ENCODE measurements at places on chromosomes 3 and 15.

GRCh38 chr3:168024537-168024941, 71.2 kb downstream of the GOLIM4 start:
- no peak for DNase-seq

- DNase-seq = no peak
Observed at GRCh38 chr3:133007601-133008000, 30.6 kb upstream of the TMEM108 start.

DNA sequence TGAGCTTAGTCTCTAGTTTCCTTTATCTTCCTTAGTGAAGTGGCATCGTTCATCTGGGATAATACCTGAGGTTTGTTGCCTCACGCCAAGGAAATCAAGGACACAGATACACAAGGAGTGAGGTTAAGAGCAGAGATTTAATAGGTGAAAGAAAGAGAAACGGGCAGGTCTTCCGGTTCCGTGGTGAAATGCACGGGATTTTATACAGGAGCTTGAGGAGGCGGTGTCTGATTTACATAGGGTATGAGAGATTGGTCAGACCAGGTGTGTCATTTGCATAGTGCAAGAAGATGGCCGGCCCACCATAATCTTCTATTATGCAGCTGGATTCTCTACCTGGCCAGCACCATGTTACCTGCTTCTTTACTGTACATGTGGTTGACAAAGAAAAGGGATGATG, 17.2 kb downstream of the ARRDC4 start:
- DNase-seq = no peak

- peak; percentile 65 for DNase-seq
Observed at GRCh38 chr3:122996038-122996580, 31.5 kb downstream of the SEMA5B start.

- no peak for DNase-seq
Observed at GRCh38 chr15:41256577-41257038, 25.5 kb downstream of the CHP1 start.

DNA sequence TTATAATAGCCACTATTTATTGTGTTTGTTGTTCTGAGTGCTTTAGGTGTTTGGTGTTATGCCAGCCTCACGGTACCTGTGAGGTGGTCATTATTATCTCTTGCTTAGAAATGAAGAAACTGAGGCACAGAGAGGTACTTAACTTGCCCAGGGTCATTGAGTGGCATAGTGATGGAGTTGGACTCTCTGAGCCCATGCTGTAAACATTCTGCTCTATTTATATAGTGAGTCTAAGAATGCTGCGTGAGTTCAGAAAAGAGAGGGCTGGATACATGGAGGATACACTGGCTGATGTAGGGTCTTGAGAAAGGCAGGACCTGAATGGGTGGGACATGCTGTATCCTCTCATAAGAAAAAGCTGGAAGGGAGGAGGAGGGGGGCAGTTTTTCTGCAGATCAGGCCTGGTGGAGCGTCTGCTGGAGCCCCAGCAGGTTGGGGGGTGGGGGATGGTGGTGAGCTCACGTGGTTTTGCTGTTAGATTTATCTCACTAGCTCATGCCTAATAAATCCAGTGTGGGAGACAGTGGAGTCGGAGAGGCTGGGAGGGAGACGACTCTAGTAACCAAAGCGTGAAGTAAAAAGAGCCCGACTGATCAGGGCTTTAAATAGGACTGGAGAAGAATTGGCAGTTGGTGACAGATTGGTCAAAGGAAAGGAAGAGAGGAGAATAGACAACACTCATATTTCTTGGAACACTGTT, 16.0 kb downstream of the MED12L start:
- no peak for DNase-seq

- no peak for DNase-seq
Observed at GRCh38 chr3:59412516-59412915, 362.7 kb upstream of the CFAP20DC start.

GRCh38 chr3:183098536-183099025, 715 bp downstream of the MCCC1 start:
- DNase-seq = no peak

GRCh38 chr3:194985031-194985578, 285.9 kb downstream of the XXYLT1 start:
- DNase-seq = peak; percentile 87

- no peak for DNase-seq
Observed at GRCh38 chr3:78689378-78689777, 1078.4 kb downstream of the ROBO1 start.

DNA sequence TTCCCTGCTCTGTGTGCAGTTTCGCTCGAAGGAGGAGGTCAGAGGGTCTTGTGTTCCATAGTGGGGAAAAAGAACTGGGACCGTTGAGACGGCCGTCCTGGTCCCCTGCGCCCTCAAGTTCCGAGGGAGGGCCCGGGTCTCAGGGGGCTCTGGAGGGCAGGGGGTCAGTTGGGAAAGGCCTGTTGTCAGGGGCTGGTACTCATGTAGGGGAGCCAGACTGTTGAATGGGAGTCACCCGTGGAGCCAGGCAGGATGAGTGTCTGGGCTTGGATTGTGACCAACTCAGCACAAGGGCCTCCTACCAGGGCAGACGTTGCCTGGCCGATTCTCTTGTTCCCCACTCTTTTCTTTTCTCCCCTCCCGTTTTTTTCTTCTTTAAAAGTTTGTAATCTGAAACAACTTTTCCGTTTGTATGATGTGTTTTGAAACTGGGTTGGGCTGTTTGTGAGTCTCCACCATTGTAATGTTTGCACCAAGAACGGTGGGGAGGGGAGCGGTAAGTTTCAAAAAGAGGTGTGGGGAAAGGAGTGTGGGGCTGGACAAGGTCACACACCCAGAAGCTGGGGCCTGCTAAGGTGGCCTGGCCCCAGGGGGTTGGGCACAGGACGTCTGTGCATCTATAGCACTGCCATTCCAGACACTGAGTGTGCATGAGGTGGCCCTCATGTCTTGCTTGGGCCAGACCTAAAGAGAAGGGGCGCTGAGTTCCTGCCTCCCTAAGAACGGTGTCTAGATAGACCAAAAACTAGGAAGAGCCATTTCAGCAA, 1.1 kb downstream of the CMTM7 start:
- peak; percentile 75 for DNase-seq

DNA sequence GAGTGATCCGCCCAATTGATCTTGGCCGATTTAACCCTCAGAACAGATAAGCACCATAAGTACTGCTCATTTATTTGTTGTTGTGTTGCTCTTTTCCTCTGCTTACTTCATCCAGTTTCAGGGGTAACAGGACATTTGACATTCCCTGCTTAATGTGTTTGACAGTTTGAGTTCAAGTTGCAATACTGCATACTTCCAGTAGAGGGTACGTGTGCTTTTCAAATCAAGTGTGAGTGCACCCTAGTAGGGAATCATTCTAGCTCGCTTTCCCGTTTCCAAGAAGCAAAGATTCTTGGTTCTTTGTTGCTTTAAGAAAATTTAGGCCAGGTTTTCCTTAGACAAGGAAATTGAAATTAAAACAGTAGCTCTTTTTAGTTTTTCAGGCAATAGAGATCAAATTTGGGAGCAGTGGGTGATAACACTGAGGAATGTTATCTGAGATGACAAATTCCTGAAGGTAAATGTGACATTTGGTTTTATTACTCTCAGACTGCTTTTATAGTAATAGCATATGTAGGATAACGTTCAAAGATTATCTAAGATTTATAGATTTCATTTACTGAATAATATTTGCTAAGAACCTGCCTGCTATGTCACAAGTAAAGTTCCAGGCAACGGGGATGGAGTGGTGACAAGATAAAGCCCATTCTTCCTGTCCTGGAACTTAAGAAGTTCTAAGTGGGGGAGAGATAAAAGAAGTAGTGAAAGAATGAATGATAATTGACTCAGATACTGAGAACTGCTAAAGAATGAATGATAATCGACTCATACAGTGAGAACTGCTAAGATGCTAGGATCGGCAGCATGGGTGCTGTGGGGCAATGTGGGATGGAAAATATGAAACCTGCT, 73.3 kb downstream of the SYNPR start:
- DNase-seq = no peak

- peak; percentile 67 for DNase-seq
Observed at GRCh38 chr15:23687143-23687470, at the start of gene NDN. NDN (minus strand) TSS chr15:23687305; CDS start chr15:23687217, 88 bp downstream.

DNA sequence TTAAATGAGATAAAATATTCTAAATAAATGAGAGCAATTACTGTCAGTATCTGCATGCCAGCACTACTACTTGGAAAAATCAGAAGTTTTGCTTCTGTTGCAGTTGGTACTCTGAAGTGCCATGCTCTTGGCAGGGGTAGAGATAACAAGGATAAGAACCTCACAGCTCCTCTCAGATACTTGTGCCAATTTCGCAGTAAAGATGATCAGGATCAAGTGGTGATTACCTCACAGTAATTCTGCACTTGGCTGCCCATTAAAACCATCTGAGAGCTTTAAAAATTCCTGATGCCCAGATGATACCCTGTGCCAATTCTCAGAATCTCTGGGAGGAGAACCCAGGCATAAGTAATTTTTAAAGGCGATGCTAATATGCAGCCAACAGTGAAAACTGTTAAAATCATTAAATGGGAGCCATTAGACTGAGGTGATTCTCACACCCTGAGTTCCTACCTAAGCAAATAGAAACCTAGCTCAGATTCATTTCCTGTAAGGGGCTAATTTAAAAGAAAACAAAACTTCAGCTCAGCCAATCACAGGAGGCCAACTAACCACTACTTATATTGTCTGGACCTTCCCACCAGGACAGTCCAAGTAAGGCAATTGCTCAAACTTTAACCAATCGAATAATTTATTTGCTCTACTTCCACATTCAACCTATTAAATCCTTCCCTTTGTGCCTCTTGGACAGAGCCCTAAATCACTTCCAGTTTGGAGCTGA, 171.2 kb downstream of the KCNMB2 start:
- no peak for DNase-seq

DNA sequence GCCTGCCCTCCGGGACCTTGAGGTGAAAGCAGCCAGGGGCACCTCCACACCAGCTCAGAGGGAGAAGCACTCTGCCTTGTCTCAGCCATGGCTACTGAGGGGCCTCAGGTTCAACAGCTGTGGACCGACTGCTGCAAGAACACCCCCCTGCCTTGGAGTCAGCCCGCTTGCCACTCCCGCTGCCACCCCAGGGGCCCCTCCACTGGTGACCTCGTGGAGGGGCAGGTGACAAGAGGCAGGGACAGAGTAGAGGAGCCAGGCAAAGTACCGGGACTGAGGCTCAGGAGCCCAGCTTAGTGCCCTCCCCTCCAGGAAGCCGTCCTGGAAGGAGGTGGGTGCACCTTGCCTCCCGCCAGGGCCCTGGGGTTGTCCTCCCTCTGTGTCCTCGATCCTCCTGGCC, 79.6 kb upstream of the RPL32 start:
- DNase-seq = no peak

- no peak for DNase-seq
Observed at GRCh38 chr3:47359323-47359722, 21.5 kb upstream of the PTPN23 start.

DNA sequence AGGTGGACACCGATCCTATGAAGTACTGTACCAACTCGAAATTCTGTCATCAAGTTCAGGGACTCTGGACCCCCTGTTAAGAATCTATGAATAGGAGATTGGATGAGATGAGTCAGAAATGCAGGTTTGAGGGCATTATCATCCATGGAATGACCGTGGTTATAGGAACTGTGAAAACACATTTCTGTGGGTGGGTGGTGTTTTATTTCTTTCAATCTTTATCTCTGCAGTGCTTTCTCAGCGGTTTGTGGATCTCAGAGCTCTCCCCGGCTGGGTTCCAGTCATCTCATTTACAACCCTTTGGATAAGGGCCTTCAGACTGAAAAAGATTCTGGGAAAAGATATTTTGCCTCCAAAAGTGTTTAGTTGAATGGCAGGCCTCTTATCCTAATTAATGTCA, 5.4 kb upstream of the ABHD17C start:
- DNase-seq = no peak

DNA sequence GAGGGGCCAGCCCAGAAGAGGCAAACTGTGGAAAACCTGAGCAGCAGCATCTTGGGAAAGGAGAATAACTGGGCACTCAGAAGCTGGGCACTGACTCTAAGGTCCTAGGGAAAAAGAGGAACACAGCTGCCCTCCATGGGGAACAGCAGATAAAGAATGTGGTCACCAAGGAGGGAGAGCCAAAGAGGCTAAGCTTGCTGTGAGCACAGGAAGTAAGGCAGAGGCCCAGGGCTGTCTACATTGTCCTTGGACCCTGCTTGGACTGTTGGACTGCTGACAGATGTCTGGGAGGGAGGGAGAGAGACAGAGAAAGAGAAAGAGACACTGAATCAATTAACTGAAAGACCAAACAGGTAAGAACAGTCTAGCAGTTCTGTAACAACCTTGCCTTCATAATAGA, 4.5 kb upstream of the MNS1 start:
- DNase-seq = no peak

- no peak for DNase-seq
Observed at GRCh38 chr3:70281663-70282062, 30.8 kb downstream of the MDFIC2 start.

DNA sequence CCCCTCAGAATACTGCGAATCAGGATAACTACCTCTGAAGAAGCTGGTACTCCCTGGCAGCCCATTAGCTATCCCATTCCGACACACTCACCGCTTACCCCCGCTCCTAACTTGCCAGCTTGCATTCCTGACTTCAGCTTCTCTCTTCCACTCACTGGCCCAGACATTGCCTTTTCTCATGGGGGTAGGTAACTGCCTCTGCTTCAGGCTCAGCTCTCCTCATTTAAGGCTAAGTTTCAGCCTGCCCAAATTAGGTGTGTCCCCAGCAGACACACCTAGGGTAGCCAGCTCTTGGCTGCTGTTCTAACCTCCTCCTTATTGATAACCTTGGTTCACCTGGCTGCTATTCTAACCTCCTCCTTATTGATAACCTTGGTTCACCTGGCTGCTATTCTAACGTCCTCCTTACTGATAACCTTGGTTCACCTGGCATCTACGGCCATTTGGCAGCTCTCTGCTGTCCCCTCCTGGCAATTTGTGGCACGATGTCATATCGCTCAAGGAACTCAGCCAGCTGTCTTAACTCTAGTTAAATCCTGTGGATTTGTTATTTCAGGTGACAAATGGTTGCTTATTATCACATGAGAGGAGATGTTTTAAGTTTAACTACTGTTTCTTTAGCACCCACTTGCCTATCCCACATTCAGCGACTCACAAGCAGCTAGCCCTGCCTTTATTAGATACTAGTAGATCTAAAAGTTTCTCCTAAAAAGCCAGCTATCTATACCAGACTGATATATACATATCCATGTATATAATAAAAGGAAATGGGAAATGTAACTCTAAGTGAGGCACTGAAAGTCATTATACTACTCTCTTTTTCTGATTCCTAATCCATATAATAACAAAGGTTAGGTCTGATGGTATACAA, 106.5 kb upstream of the ACP3 start:
- no peak for DNase-seq

- no peak for DNase-seq
Observed at GRCh38 chr3:4392992-4393391, 74.1 kb downstream of the SUMF1 start.

DNA sequence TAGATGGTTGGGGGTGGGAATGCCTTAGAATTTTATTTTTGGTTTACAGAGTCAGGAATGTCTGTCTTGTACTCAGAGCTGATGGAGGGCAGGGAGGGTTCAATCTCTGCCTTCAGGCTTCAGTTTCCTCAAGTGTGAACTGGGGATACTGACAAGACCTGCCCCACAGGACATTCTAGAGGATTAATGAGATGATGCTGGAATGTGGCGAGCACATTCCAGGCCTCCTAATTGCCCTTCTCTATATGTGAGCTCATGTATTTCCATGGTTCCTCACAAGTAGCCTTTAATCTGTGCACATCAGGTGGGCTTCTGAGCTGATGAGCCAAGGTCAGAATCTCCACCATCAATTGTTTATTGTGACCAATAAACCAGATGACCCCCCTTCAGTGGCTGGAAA, 90.4 kb downstream of the CACNA2D3 start:
- no peak for DNase-seq

GRCh38 chr15:91970142-91970541, 116.6 kb downstream of the SLCO3A1 start:
- DNase-seq = peak; percentile 68

GRCh38 chr3:169869484-169870220, at the start of gene LRRC31:
LRRC31 (minus strand) TSS chr3:169869935; CDS start chr3:169869807, 128 bp downstream.
- DNase-seq = no peak

- DNase-seq = no peak
Observed at GRCh38 chr3:46835491-46835890, 27.8 kb downstream of the MYL3 start.
